ENCODE measurements at places on chromosomes 6 and 20. TPM values are rescaled to one million over a fixed set of nuclear protein-coding genes. Genes with fewer than 3 reads are reported as not detected.

- H3K27ac ChIP-seq: no peak overlapping the region
- peaks cover 27% of the 10 kb centered on the region for H3K27me3 ChIP-seq
- DNase-seq: no peak
- H3K4me1 ChIP-seq: no peaks in the 10 kb centered on the region
- H3K36me3 ChIP-seq: no peaks in the 10 kb centered on the region
- H3K4me3 ChIP-seq: no peak overlapping the region
These were observed 24.6 kb upstream of the FOXF2 start for GRCh38 chr6:1364791-1365190.

- H3K36me3 ChIP-seq: no peaks in the 10 kb centered on the region
- DNase-seq: no peak
These were observed 89.1 kb downstream of the CDH22 start for GRCh38 chr20:46219190-46219589.

DNA sequence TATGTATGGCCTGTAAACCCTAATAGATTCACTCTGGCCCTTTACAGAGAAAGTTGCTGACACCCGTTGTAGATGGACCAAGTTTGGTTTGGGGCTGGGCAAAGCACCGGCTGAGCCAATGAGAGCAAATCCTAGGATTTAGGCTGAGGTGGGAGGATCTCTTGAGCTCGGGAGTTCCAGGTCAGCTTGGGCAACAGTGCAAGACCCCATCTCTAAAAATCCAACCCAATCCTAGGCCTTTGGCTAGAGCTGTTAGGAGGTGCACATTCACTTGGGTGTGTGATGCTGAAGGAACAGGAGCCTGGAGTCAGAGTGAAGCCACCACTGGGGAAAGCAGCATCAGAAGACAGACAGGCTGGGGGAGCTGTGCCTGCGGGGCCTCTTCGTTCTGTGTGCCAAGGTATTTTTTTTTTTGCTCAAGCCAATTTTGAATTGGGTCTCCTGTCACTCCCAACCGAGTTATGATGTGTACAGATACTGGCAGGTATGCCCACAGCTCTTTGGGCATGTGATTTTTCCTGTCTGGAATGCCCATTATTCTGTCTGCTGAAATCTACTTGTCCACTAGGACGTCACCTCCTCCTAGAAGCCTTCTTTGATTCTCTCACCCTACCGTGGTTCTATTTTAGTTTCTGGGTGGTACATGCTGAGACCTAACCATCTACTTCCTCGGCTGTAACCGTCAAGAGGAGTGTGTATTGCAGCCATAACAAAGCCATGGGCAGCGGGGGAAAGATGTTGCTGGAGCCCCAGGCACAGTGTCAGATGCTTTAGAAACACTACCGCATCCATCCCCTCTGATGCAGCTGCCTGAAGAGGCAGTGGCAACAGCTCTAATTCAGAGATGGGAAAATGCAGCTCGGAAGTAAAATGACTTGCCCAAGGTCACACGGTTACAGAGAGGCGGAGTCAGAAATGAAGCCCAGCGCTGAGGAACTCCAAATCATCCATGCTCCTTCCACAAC is 54.0 kb downstream of the TTI1 start:
- no peak overlapping the region for H3K27ac ChIP-seq
- H3K27me3 ChIP-seq: no peaks in the 10 kb centered on the region
- H3K36me3 ChIP-seq: peaks cover 11% of the 10 kb centered on the region
- no peak for DNase-seq
- H3K4me3 ChIP-seq: no peak overlapping the region

GRCh38 chr6:22284666-22285065 is 12.2 kb downstream of the PRL start:
- DNase-seq: no peak
- no peaks in the 10 kb centered on the region for H3K27me3 ChIP-seq
- no peak overlapping the region for H3K4me3 ChIP-seq
- no peak overlapping the region for H3K27ac ChIP-seq

DNA sequence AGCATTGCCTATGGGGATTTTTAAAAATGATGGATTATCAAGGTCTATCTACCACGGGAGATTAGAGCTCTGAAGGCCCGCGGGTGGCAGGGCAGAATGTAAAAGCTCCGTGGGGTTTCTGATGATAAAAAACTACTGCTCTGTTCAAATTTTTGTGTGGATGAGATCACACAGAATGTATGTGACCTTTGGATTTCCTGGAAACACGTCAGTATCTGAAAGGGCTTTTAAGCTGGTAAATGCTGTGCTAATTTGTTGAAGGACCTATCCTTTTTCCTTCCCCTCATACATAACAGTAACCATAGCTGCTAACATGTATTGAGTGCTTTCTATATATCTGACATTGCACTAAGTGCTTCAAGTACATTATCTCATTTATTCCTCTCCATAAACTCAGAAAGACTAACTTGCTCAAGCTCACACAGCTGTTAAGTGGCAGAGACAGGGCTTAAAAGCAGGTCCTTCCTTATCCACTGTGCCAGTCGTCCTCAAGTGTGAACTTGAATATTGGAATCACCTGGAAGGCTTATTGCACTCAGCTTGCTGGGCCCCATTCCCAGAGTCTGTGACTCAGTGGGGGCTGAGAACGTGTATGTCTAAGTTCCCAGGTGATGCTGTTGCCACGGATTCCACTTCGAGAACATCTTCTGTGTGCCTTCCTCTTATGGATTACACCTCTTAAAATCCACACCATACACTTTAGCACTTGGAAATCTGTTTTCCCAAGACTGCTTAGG is 1.9 kb upstream of the TMEM242 start:
- H3K27ac ChIP-seq: no peak overlapping the region
- peaks cover 1% of the 10 kb centered on the region for H3K36me3 ChIP-seq

The STX7 gene
- total RNA-seq: 25.0 TPM

The CPNE5 gene
- 1.3 TPM for total RNA-seq

All from activated naive CD8-positive, alpha-beta T cell treated with anti-CD3 and anti-CD28 coated beads, Interleukin-2, amount 10 ng/mL, durations not matched to agents 7 days and 5 days (primary cell).